ENCODE measurements at places on chromosomes 16 and 17.

GRCh38 chr16:5027575-5028235 is 6.0 kb downstream of the NAGPA start:
- DNase-seq, result no peak

DNA sequence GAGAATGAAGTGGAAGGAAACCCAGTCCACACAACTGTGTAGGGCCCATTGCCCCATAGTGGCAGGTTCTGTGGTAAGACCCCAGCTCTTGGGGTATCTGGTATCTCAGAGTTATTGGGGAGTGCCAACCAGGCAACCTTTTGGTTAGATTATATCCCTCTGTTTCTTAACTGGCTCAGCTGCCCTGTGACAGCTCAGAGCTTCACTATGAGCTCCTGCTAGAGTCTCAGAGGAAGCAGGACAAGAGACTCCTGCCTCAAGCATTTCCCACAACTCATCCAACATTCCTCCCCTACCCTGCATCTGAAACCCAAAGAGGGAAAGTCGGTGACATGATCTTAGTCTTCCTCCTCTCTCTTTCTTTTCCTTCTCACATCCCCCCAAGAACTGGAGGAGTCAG is 292.3 kb downstream of the SHISA9 start:
- no peak for DNase-seq

- DNase-seq, result no peak
These were observed 27.5 kb upstream of the ADCY7 start for GRCh38 chr16:50238868-50239301.

- no peak for DNase-seq
These were observed 772 bp upstream of the SHISA6 start for GRCh38 chr17:11240041-11240840.

- DNase-seq, result no peak
These were observed 174.2 kb downstream of the IRF8 start for GRCh38 chr16:86073103-86073625.

DNA sequence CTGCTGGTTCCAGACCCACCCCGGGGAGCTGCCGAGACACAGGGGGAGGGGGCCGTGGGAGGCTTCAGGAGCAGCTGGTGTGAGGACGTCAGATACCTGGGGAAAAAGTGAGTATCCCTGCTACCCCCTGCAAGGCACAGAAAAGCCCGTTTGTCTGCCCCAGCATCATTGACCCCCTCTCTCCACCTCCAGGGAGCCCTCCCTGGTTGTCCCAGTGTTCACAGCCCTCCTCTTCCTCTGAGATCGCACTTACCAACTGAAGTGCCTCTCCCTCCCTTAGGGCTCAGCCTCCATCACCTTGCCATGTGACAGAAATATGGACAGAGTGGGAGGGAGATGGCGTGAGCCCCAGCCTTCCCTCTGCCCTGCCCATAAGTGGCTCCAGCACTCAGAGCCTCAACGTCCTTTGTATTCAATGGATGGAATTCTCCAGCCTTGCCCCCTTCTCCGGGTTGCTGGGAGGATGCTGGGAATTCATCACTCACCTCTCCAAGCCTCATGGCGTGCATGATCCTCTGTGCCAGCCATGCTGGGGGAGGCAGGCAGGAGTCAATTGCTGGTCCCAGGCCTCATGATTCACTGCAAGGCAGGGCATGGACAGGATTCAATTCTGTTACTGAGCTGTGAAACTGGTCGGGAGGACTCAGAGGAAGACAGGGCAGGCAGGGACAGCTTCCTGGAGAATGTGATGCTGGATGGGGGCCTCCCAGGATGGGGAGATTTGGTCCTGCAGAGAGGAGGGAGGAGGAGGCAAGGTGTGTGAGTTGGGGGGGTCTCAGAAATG is 14.6 kb downstream of the SPNS3 start:
- DNase-seq, result no peak

DNA sequence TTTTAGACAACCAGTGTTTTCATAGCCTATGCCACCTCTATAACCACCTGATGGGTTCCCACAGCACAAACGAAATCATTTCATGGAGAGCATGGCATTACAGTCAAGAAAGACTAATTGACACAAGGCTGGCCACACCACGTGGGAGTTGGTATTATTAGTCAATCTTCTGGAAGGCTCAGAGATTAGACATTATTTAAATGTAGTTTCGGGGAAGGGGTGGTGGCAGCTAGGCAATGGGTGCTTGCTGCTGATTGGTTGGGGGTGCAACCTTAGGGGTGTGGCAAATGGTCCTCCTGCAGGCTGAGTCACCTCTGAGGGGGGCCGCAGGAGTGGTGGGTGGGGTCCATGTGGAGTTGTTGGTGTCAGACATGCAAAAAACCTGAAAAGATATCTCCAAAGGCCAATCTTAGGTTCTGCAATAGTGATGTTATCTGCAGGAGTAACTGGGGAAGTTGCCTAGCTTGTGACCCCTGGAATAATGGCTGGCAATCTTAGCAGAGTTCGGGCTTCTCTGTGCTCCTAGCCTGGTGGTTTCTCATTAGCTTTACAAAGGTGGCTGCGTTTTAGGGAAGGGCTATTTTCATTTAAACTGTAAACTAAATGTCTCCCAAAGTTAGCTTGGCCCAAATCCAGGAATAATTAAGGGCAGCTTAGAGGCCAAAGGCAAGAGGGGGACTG is 4.6 kb downstream of the TEN1 start:
- no peak for DNase-seq

DNA sequence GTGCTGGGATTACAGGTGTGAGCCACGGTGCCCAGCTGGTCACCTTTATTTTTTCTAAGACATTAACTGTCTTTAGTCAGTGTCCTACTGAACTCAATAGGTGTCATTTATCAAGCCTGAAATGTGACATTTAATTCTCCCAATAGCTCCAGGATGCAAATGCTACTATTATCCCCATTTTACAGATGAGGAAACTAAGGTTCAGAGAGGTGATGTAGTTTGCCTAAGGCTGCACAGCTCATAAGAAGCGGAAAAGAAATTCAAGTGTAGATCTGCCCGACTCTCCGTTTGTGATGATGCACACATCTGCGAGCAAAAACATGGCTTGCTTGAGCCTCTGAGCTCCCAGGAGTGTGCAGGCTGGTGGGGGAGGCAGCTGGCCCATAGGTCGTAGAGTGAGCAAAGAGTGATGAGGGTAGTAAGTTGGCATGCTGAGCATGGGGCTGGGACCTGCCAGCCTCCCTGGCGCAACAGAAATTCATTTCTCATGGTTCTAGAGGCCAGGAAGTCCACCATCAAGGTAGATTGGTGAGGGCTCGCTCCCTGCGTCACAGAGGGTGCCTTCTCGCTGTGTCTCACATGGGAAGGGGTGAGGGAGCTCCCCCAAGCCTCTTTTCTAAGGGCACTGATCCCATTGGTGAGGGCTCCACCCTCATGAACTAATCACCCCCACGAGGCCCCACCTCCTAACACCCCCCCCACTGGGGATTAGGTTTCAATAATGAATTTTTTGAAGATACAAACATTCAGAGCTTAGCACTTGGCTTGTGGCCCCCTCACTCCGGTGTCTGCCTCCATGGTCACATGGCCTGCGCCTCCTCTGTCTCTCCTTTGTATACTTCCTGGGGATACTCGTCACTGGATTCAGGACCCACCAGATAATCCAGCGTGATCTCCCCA is 141.5 kb upstream of the PLCG2 start:
- no peak for DNase-seq

DNA sequence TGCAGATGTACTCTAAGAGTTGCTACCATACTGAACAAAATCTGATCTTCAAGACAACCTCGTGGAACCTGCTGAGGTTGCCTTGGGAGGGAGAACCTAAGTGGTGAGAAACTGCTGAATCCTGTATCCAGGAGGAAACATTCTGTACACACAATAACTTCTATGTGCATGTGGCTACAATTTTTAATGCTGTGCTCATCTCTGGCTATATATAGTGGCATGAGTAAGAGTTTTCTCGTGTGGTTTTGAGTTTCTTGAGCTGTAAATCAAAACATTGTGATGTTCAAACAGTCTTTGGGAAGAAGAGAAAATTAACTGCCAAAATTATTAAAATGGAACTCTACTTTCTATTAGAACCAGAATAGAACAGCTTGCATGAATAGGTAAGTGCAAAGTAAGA is 206.8 kb downstream of the CA10 start:
- DNase-seq, result no peak

- no peak for DNase-seq
These were observed 9.2 kb downstream of the HERPUD1 start for GRCh38 chr16:56941092-56941491.

DNA sequence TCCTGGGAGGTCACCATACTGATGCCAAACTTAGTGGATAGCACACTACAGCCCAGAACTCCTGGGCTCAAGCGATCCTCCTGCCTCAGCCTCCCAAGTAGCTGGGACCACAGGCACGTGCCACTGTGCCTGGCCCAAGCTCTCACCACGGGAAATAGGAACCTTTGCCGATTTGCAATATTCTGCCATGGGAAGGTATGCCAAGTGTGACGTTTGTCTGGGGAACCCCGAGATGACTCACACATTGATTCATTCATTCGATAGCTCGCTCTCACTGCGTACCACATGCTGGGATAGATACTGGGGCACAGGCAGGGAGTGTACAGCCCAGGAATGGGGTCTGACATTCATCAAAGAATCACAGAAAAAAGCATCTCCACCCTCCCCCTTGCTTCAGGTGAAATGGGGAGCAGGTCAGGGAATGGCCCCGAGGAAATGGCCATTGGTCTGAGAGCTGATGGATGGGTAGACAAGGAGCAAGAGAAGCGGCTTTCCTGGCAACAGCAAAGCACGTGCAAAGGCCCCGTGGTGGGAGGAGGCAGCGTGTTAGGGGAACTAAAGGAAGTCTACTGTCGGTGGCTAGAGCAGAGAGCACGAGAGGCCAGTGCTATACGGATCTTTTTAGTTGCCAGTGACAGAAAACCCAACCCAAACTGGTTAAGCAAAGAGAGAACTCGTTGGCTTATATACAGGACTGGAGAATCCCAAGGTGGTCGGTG is 44.1 kb downstream of the DNAH17 start:
- DNase-seq, result no peak

DNA sequence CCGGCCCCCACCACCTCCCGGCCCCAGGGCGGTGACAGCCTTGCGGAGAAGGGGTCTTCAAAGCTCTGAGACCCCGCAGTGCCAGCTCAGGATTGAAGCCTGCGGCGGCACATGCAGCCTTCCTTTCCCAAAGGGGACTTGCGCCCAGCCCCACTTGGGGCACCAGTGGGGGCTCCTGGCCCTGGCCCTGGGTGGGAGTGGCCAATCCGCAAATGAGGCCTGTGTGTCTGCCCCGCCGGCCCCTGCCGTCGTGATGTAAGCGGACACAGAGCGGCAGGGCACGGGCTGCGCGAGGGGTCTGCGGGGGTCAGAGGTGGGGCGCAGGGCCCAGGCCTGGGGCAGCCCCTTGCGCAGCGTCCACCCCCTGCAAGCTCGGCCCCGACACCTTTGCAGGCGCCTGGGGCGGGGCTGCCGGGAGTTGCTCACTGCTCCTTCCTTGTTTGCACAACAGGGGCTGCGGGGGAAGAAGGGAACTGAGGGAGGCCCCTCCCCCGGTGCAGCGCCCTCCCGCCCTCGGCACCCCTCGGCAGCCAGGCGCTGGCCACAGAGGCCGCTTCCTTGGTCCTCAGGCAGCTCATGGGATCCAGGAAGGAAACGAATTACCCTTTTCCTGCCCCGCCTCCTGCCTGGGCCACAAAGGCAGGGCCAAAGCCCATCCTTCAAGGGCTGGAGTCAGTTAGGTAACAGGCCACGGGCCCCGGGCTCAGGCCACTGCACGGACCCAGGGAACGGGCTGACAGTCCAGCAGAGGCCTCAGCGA is 2.9 kb downstream of the SLC16A3 start:
- no peak for DNase-seq

GRCh38 chr16:66152181-66152580 is 214.3 kb upstream of the CDH5 start:
- no peak for DNase-seq

DNA sequence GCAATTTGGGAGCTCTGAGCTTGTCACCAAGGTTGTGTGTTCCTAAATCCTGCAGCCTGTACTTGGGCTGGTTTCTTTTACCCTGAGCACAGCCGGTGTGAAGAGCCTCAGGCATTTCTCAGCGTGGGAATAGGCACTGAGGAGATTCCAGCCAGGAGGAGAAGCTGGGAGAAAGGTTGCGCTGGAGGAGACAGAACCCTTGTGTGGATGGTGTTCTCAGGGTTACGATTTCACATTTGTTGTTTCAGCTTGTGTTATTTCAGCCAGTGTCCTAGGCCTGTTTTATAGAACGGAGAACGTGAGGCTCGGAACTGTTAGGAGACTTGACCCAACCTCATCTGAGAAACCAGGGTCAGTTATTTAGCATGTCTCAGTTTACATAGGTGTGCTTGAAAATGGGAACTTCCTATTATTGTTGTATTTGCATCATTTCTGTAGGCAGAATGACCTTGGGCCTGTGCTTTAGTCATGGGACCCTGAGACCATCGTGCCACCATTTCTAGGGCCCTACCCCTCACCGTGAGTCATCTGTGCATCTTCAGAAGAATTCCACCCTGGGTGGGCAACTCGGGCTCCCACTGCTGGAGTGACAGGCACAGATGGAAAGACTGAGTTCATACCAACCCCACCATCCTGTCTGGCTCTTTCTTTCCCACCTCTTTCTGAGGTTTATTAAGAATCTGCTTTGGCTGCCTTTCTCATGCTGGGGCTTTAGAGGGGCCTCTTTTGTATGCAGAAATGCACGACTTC is 134.9 kb downstream of the MSI2 start:
- DNase-seq, result no peak

GRCh38 chr17:35895636-35896587 is 15.8 kb upstream of the CCL5 start:
- no peak for DNase-seq

DNA sequence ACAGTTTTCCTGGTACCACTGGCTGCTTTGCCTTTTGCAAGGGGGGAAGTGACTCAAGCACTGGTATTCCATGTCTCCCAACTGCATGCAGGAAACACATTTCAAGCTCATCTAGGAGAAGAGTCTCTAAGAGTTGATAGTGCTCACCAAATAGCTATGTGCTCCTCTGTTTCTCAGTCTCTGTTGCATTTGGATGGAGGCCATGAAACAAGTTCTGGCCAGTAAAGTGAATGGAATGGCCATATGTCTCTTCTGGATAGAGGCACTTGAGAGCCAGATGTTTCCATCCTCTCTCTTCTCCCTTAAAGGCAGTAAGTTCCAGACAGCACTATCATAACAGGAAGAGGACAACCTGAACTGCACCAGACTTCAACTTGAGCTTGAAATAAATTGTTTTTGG is 60.6 kb downstream of the C16orf82 start:
- no peak for DNase-seq

- DNase-seq, result no peak
These were observed 30.3 kb downstream of the ALDH3A2 start for GRCh38 chr17:19678581-19679453.

GRCh38 chr17:76997981-76998531 is 129.9 kb downstream of the MGAT5B start:
- DNase-seq, result no peak

GRCh38 chr16:1659031-1659430 is 19.0 kb upstream of the JPT2 start:
- DNase-seq, result no peak

GRCh38 chr17:81901167-81902022 is 643 bp upstream of the NPB start:
- DNase-seq, result no peak
